ENCODE measurements at places on chromosomes 2 and 18.

DNA sequence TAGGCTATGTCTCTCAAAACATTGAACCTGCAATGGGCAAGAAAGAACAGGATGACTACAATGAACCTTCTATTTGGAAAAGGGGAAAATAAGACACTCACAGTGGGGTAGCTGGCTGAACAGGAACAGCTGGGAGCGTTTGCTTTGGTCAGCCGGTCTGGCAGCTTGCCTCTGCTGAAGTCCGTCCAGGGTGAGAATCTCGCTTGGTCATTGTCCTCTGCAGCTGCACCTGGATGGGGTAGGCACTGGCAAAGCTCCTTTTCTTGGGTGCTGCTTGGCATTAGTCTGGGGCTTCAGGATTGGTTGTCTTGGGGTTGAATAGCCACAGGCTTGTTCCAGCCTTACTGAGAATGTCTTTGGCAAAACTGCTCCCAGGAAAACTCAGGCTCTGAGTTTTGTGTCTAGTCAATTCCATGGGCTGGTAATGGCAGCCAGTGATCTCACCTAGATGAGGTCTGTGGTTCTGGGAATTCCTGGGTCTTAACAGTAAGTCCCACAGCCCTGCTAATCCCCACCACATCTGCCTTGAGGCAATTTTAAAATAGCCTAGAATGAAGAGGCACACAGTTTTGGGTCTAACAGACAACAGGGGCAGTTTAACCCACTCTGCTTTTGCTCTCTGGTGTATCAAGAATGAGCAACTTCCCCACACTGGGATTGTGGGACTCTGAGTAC lies 13.4 kb downstream of the NEDD4L start:
- no peak for DNase-seq

GRCh38 chr2:11745613-11746375 lies 638 bp upstream of the LPIN1 start:
- no peak for DNase-seq

DNA sequence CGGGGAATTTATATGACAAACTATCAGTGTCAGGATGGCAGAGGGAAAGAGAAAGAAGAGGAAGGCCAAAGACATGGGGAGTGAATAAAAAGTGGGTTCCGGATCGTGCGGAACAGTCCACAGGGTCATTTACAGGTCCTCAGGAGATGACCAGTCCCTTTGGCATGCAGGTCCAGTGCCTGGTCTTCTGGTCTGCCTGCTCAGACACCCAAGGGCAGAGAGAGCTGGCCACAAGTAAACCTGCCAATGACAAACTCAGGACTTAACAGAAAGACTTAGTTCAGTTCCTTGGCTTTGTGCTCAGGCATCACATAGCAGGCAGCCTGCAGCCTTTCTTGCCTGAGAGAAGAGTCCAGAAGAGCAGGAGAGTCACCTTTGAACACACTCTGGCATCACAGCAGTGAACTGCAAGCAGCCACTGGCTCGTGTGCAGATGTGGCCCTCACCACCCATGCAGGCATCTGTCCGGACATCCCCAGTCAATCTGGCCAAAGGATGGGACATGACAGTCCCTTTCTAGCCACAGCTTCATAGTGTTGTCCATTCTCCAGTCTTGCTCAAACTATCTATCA lies 14.0 kb downstream of the TMEM127 start:
- DNase-seq, result no peak

DNA sequence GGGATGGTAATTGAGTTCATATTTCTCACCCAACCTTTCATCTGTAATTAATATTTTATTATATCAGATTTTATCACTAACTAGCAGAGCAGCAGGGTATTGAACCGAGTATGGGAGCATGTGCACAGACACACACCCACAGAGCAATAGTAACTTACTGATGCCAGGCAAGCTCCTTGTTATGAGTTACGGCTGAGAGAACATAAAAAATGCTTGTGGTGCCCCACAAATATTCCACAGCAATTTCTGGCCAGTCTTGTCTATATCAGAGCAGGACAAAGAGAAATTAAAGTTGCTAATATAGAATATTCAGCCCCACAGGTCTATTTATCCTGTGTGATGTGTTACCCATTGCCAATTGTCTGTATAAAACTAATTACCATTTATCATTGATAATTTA lies 501.8 kb upstream of the RAB12 start:
- no peak for DNase-seq

- no peak for DNase-seq
These were observed 79.6 kb downstream of the STPG4 start for GRCh38 chr2:47075361-47076125.

- DNase-seq, result no peak
These were observed 59.2 kb downstream of the TGFA start for GRCh38 chr2:70494293-70494886.

DNA sequence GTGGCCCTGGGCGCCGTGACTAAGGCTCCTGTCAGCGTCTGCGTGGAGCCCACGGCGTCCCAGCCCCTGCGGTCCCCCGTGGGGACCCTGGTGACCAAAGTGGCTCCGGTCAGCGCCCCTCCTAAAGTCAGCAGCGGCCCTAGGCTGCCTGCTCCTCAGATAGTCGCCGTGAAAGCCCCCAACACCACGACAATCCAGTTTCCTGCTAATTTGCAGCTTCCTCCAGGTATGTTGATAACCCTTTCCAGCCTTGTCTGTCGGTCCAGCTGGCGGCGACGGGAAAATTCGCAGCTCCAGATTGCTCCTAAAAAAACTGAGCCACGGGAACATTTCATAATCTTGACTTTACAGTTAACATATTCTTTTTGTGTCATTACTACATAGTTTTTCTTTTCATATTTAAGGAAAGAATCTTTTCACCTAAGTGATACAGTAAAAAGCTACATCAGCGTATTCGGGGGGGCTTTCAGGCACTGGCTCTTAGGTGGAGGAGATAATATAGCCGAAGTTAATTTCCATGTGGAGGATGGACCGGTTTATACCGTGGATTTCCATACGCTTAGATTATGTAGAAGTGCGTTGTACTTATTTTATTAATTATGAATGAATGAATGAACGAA lies 916 bp downstream of the TAF4B start:
- DNase-seq, result peak; percentile 33

DNA sequence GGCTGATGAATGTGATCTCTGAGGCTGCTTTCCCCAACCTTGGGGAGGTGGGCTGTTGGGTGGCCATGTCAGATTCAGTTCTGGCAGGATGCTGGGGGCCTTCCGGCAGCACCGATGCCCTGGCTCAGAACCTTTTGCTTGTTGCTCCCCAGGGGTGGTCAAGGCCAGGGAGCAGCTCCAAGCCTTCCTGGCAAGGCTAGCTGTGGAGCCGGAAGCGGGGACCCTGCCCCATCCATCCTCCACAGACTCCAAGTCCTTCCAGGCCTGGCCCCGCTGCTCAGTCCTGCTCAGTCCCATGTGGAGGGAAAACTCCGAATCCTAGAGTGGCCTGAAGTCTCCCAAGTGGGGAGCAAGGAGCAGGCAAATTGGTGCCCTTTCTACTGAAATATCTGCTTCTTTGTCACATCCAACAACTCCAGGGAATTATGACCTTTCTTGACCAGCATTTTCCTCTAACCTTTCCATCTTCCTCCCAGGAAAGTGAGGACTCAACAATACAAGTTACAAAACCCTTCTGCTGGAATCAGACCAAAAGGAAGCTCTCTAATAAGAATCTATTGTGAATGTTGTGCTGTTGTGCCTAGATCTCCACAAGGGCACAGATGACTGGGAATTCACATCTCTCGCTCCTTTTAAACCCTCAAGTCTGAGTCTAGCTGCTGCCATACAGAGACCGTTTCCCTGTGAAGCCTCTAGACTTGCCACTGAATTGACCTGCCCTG lies 134.0 kb downstream of the MCFD2 start:
- no peak for DNase-seq

- no peak for DNase-seq
These were observed 93.1 kb downstream of the INPP5D start for GRCh38 chr2:233153146-233153798.

DNA sequence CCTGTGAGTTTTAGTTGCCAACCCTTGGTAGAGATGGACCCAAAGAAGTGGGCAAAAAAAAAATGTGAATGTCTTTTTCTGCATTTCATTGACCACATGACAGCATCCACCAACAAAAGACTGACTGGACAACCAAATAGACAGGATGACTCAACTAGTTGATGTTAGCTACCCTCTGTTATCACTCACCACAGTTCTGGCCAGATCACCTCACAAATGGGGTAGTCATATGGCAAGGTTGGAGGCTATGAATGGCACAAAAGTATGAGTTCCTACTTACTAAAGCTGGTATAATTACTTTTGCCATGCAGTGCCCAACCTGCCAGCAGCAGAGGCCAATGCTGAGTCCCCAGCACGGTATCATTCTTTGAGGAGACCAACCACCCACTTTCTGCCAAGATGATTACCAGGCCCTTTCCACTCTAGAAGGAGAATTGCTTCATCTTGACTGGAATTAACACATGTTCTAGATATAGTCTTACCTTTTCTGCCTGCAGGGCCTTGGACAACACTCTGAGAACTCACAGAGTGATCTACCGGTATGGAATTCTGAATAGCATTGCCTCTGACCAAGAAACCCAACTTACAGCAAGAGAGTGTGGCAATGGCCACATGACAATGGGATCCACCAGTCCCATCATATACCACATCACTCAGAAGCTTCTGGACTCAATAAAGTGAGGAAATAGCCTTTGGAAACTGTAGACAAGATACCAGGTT lies 20.1 kb upstream of the TCF7L1 start:
- no peak for DNase-seq

DNA sequence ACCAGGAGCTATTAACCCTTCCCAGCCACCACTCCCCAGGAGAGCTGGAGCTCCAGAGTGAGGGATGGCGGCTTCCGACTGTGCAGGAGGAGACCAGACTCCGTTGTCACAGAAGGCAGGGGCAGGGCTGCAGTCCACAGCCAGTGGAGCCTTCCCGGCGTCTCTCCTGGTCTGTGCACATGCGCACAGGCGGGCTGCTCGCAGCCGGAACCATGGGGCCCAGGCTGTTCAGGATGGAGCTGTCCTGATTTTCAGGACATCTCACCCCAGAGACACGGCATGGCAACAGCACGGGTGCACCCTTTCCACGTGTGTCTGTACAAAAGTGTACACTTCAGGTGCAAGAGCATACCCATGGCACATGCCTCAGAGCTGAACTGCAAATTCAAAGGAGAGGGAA lies 28.9 kb downstream of the EIPR1 start:
- no peak for DNase-seq

GRCh38 chr2:224111576-224111975 lies 72.5 kb upstream of the SERPINE2 start:
- DNase-seq, result no peak

GRCh38 chr18:43175257-43175656 lies 59.8 kb upstream of the RIT2 start:
- DNase-seq, result no peak

- DNase-seq, result no peak
These were observed 178.2 kb downstream of the KLHL29 start for GRCh38 chr2:23563151-23563550.

GRCh38 chr18:50992351-50992762 lies 24.5 kb downstream of the ELAC1 start:
- no peak for DNase-seq

GRCh38 chr18:23057096-23057495 lies 78.2 kb upstream of the CABLES1 start:
- DNase-seq, result no peak

DNA sequence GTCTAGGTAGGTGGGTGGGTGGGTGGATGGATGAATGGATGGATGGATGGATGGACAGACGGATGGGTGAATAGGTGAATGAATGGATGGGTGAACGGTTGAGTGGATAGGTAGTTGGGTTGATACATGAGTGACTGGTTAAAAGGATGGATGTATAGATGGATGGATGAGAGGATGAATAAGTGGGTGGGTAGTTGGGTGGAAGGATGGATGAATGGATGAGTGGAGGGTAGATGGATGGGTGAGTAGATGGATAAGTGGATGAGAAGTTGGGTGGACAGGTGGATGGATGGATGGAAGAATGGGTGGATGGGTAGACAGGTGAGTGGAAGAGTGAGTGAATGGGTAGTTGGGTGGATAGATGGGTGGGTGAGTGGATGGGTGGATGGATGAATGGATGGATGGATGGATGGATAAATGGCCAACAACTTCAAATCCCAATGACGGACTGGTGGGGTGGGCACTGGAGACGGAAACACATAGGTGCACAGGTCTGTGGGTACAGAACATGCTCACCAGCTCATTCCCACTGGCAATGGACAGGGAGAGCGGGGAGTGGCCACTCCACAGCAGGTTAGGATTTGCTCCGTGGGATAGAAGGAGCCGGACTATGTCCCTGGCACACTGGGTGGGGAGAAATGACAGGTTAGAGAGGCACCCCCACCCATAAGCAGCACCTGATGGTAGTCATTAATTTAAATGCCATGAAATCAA lies 48.8 kb downstream of the ANKMY1 start:
- peak; percentile 5 for DNase-seq

- DNase-seq, result peak; percentile 77
These were observed 775 bp downstream of the RNF125 start for GRCh38 chr18:32019251-32019948.

- DNase-seq, result peak; percentile 82
These were observed 84.9 kb upstream of the EPB41L3 start for GRCh38 chr18:5628512-5629255.

GRCh38 chr2:151021747-151022452 lies 239.8 kb downstream of the RBM43 start:
- DNase-seq, result no peak

GRCh38 chr2:231727621-231728020 lies 19.3 kb downstream of the PTMA start:
- DNase-seq, result no peak

DNA sequence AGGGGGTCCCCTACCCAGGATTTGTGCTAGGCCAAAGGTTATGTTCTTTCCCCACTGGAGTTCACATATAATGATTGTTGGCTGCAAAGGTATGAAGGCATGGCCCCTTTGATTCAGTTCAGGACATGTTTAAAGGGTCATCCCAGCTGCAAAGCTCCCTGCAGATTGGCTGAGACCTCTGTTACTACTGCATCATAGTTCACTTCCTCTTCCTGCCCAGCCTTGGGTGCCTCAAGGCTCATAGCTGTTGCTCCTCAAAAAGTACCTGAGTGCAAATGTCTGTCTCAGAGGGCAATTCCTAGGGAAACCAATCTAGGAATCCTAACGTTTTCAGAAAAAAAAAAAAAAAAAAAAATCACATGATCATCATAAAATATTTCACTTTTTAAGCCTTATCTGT lies 125.1 kb downstream of the ATL2 start:
- DNase-seq, result no peak

- DNase-seq, result no peak
These were observed 28.2 kb upstream of the MFF start for GRCh38 chr2:227296671-227297405.

- no peak for DNase-seq
These were observed 11.2 kb upstream of the EN1 start for GRCh38 chr2:118858485-118859156.

GRCh38 chr2:22450831-22451230 lies 934.1 kb upstream of the KLHL29 start:
- DNase-seq, result no peak

- no peak for DNase-seq
These were observed 8.2 kb downstream of the FAM110C start for GRCh38 chr2:38155-38554.

DNA sequence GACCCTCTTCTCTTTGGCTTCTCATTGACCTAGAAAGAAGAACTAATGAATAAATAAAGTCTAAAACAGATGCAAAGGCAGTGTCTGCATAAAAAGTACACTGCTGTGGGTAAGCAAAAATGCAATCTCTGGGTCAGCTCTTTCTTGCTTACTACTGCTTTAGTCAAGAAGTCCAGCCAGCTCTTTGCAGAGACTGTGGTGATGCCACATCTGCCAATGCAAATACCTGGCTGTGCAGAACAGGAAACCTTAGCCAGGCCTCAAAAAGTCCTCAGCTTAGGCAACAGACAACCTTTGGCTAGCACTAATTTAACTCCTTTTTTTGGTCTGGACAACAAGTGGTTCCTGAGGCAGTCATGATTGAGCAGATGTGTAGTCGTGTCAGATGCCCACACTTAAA lies 73.6 kb upstream of the RND3 start:
- no peak for DNase-seq

- DNase-seq, result no peak
These were observed 84.5 kb downstream of the LONRF2 start for GRCh38 chr2:100237770-100238169.
